ENCODE measurements at places on chromosomes 12 and 14.
A peak's percentile ranks its signal among the peaks of the same experiment; 100 is the strongest.

GRCh38 chr14:101114726-101115515 is 211.4 kb upstream of the RTL1 start:
- no peak for DNase-seq

DNA sequence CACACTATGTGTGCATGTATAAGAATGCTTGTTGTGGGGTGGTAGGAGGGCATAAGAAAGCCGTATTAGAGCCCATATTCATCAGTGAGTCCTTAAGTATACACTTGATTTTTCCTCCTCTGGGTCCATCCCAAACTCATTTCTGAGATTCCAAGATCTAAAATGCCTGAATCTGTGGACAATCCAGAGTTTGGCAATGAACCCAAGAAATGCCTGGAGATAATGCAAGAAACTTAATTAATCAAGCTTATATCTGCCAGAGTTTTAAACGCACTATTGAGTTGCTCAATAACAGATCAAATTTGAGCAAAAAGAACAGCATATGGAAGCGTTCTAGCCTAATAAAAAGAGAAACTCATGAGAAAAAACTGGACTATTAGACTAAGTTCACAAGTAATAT is 143.4 kb upstream of the NAV3 start:
- DNase-seq, result no peak

- no peak for DNase-seq
Measured at GRCh38 chr14:68679746-68680467, 113.0 kb downstream of the ZFP36L1 start.

GRCh38 chr12:114662512-114663177 is 21.3 kb downstream of the TBX3 start:
- peak; percentile 88 for DNase-seq

DNA sequence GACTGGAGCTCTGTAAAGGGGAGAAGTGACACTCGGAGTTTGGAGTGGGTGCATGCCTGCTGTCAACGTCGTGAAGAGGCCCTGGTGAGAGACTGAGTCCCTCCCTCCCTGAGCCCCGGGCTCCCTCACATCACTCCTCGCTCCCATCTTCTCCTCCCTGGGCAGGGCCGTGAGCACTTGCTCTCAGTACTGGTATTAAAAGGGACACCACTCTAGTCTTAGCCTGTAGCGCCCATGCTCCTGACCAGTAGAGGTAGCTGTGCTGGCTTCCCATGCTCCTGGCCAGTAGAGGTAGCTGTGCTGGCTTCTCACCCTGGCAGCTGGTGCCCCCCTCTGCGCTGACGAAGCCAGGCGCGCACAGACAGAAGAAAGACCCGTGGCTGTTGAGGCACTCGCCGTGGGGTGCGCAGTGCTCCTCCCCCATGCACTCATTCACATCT is 14.7 kb downstream of the ISCA2 start:
- no peak for DNase-seq

All from activated CD4-positive, alpha-beta T cell treated with anti-CD3 and anti-CD28 coated beads, Interleukin-2, amount 10 ng/mL, durations not matched to agents 24 days and 14 days (primary cell).